Activated CD8-positive, alpha-beta memory T cell treated with anti-CD3 and anti-CD28 coated beads for 24 hours (primary cell): ENCODE measurements at places on chromosomes 5 and 9.

GRCh38 chr9:34392511-34392910, 15.8 kb upstream of the MYORG start:
- DNase-seq, result no peak

- no peak for DNase-seq
Measured at GRCh38 chr9:109561137-109561536, 63.0 kb upstream of the PTPN3 start.

DNA sequence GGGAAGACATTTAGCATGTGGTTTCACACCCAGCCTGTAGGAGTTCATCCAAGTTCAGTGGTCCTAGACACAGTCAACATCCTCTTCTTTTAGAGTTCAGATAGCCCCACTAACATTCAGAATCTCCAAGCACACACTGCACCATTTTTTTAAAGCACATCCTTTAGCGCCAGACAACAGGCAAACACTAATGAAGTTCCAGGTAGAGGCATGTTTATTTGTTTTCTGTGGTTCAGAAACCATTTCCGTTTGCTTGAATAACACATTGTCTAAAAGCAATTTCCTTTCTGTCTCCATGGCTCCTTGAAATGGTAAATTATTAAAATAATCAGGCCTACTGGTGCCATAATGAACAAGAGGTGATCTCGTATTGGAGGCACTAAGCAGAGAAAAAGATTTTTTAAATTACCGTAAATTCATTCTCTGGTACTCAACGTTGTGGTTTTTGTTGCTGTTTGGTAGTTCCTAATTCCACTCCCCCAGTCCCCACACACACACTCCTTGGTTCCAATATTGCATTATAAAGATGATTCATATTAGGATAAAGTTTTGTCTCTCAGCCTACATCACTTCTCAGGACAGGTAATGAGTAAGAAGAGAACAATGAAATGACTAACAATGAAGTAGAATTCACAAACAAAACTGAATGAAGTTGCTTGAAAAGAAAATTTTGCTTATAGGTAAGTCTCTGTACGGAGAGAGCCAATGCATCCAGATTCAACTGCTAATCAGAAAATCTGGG, 153.1 kb downstream of the PCSK1 start:
- DNase-seq, result no peak

DNA sequence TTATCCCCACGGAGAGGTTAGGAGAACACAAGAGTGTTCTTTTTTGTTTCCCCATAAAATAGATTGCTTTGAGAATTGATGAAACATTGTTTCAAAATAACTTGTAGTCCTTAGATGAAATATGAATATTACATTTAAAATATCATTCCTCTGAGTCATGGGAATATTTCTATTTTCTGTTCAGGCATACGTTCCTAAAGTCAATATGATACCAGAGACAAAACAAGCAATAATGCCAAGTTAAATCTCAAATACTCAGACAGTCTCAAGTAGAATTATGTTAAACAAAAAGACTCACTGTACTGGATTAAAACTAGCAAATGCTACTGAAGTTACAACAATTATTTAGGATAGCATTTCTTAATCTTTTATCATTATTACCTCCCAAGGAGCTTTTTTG, 111.7 kb upstream of the C6 start:
- DNase-seq, result no peak

DNA sequence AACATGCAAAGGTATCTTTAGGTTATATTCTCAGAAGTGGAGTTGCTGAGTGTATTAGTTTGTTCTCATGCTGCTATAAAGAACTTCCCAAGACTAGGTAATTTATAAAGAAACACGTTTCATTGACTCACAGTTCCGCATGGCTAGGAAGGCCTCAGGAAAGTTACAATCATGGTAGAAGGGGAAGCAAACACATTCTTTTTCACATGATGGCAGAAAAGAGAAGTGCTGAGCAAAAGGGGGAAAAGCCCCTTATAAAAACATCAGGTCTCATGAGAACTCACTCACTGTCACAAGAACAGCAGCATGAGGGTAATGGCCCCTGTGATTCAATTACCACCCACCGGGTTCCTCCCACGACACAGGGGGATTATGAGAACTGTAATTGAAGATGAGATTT, 163.6 kb upstream of the PRLR start:
- DNase-seq, result no peak

DNA sequence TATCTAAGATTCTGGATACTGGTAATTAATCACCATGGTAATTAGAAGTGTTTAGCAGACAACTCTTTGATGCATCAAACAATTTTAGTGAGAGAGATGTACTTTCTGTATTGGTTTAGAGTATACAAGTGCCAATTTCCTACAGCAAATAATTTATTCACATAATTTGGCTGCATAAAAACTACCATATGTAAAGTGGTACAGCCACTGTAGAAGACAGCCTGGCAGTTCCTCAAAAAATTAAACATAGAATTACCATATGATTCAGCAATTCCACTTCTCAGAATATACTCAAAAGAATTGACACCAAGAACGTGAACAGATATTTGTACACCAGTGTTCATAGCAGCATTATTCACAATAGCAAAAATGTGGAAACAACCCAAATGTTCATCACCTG, 36.2 kb downstream of the PHAX start:
- no peak for DNase-seq
